ENCODE measurements at places on chromosomes 2 and 18. TPM values are rescaled to one million over a fixed set of nuclear protein-coding genes. Genes with fewer than 3 reads are reported as not detected.

MLPH gene
- 5.2 TPM for total RNA-seq

RBKS gene
- total RNA-seq = 1.4 TPM

QPCT gene
- total RNA-seq = 1.7 TPM

PIEZO2 gene
- 1.6 TPM for total RNA-seq

CLIP4 gene
- total RNA-seq = 73.5 TPM

RTP5 gene
- total RNA-seq = not detected

RAB17 gene
- total RNA-seq = 0.54 TPM

CFAP65 gene
- total RNA-seq = not detected

SLC8A1 gene
- total RNA-seq = 112 TPM

TNFAIP6 gene
- 51.9 TPM for total RNA-seq

HOXD8 gene
- 0.45 TPM for total RNA-seq

SKA1 gene
- total RNA-seq = 3.0 TPM

ANKRD30B gene
- total RNA-seq = 2.7 TPM

GRCh38 chr18:62102221-62102620, 84.6 kb downstream of the PIGN start:
- DNase-seq = no peak

DNA sequence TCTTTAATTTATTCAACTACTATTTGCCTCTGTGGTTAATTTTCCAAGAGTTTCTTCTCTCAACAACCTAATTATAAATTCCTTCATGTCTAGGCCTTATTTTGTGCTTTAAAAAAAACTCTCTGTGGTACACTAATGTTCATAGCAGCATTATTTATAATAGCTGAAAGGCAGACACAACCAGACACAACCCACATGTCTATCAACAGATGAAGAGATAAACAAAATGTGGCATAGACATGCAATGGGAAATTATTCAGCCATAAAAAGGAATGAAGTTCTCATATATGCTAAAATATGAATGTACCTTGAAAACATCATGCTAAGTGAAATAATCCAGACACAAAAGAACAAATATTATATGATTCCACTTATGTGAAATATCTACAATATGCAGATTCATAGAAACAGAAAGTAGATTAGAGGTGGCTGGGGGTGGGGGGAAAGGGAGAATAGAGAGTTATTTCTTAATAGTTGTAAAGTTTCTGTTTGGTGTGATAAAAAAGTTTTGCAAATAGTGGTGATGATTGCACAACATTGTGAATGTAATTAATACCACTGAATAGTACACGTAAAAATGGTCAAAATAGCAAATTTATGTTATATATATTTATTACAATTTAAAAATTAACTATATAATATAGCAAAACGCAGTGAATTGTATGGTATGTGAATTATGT, 28.1 kb upstream of the RASGRP3 start:
- DNase-seq = no peak

GRCh38 chr2:214747992-214748391, 61.5 kb downstream of the BARD1 start:
- DNase-seq = no peak

DNA sequence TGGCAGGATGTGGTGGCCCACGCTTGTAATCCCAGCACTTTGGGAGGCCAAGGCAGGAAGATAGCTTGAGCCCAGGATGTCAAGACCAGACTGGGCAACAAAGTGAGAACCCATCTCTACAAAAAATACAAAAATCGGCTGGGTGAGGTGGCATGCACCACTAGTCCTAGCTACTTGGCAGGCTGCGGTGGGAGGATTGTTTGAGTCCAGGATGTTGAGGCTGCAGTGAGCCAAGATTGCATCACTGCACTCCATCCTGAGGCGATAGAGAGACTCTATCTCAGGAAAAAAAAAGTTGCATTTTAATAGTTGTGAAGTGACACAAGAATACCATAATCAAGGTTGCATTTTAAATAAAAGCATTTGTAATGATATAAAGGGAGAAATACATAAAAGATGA, 124.1 kb upstream of the SLC38A11 start:
- DNase-seq = peak; percentile 43

GRCh38 chr2:240257940-240258580, 117.6 kb upstream of the OTOS start:
- no peak for DNase-seq

DNA sequence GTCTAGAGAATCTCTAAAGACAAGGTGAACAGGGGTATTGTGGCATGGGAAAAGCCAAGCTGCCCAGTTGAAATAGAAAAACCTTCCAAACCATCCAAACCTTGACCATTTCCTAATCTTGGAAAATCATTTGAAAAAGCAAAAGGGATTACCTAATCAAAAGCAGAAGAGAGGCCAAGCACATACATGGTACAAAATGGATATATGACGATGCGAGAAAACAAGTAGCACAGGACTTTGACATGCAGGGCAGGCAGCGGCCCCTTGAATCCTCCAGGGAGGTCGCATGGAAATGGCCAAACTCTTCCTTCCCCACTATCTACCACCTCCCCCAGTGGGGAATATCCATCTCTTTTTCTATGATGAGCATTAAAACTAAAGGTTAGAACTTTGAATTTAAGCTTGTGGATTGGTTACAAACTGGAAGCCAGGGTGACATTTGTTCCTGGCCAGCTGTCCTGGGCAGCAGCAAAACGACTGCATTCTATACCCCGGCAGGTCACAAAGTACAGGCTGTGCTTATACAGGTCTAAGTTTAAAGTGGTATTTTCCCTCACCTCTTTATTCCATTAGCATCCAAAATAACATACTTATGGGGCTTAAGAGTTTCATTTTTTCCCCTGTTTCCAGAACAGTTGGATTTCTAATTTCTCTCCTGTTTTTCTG, 24.7 kb downstream of the MYOM1 start:
- no peak for DNase-seq

- DNase-seq = no peak
Measured at GRCh38 chr2:149861034-149861433, 273.5 kb upstream of the MMADHC start.

GRCh38 chr2:68659081-68659480, 15.7 kb downstream of the PROKR1 start:
- DNase-seq = no peak

- no peak for DNase-seq
Measured at GRCh38 chr2:38121481-38121880, 45.5 kb upstream of the CYP1B1 start.

DNA sequence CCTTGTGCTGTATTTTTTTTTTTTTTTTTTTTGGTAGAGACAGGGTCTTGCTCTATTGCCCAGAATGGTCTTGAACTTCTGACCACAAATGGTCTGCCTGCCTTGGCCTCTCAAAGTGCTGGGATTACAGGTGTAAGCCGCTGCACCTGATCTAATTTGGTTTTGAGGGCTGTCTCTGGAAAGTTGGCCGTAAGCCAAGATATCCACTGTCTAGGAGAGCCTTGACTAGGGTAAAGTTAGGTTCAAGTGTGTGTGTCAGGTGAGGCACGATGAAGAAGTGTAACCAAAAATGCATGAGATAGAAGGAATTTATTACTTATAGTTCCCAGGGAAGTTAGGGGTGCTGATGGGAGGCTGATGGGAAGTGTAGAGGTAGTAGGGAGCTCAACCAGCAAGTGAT, 46.7 kb downstream of the INO80C start:
- DNase-seq = no peak

- no peak for DNase-seq
Measured at GRCh38 chr2:207073801-207074678, 91.7 kb downstream of the KLF7 start.

GRCh38 chr18:47970664-47971531, 40.4 kb upstream of the SMAD2 start:
- no peak for DNase-seq

DNA sequence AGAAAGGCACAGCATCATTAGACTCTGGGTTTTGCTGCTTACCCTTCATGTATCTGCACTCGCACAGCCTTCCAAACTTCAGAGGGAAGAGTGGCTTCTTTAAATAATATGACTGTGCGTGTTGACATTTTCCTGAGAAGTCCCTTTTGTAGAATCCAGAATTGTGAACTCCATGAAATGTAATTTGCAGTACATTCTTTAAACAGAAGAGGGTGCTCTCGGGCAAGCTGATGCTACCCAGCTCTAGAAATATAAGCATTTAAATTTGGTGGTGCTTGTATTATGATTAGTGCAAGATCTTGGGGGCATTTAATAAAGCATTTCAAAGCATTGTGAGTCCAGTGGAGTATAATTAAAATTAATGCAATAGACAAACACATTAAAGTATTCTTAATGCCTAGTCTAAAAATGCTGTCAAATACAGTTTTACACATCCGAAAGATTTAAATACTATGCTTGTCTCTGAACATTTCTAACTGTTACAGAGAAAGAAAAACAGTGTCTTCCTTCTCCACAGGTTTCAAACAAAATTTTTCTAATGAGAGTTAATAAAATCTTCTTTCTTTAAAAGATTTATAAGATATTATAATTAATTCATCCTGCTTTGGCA, 17.3 kb upstream of the GTF2A1L start:
- DNase-seq = peak; percentile 57

DNA sequence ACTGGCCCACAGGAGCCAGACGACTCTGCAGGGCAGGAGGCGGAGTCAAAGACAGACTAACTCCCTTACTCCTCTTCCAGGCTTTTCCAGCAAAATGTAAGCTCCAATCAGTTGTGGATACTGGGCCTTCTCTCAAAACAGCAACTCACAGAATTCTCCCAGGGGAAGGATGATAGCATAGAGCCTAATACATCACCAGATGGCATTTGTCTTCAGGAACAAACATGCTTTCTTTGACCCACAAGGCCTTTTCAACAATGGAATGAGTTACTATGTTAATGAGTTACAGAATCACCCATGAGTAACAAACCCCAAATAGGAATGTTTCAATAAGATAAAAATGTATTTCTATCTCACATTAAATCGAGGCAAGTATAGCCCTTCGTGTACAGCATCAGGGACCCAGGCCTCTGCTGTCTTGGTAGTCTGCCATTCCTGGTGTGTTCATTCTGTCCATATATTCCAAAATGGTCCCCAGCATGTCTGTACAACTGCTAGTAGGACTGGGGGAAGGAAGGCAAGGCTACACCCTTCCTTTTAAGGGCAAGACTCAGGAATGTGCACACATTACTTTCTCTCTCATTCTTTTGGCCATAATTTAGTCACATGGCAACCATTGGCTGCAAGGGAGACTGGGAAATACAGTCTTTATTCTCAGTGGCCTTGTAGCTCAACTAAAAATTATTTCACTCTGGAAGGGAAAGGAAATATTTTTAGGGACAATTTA, 76.4 kb downstream of the BOD1L2 start:
- no peak for DNase-seq

DNA sequence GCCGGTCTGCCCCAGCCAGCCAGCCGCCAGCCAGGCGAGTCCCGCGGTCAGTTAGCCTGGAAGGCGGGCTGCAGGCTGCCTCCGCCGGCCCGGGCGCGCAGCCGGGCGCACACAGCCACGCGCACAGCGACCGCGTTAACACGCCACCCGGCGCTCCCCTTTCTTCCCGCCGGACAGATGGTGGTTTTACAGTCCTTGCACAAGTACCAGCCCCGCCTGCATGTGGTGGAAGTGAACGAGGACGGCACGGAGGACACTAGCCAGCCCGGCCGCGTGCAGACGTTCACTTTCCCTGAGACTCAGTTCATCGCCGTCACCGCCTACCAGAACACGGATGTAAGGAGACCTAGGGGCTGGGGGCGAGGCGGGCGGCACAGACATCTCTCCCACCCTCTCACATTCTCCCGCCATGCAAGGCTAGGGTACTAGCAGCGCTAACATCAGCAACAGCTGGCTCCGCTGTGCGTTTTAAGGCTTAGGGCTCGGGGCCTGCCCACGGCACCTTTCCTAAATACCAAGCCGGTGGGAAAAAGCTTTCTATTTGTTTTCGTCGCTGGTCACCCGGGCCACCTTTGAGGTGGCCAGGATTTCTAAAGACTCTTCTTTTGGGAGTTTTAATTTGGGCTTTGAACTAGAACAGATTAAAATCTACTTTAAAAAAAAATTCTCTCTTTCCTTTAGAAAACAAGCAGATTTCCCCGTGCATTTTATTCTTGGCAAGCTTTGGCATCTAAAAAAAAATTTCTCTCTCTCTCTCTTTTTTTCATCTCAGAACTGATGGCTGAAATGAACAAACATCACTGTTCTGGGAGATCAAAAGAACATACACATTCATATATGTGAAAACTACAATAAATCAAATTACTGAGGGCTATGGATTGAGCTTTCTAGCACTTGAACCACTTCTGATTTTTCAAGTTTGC, 2.9 kb downstream of the TBR1 start:
- DNase-seq = no peak

DNA sequence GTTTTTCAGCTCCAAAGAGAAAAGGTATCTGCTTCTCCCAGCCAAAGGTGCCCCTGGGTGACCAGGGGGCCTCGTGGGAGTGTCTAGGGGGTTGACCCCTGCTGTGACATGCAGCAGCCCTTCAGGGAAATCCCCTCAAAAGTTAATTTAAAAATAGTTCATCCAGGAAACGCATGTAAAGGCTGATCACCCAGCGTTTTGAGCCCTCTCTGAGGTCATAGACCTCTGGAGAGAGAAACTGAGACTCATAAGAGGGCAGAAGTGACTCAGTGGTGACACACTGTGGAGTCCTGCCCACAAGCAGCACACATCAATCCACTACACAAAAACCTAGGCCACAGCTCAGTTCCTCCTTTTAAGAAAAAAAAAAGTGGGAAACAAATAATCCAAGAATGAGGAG, 11.9 kb downstream of the GAL3ST2 start:
- no peak for DNase-seq

DNA sequence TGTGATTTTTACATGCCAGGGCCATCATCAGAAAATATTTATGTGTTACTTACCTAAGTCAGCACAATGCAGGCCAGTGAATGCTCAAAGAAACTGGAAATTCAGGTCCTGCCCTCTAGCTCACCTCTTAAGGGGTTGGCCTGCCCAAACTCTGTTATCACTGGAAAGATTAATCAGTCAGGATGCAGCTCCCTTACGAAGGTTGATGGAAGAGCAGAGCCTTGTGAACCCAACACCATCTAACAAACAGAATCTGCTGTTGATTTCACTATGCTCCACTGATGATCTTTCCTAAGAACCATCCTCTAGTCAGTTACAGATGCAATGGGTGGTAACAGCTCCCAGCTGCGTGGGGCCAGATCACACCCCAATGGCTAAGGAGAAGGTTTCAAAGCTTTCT, 38.2 kb downstream of the SOX11 start:
- no peak for DNase-seq

DNA sequence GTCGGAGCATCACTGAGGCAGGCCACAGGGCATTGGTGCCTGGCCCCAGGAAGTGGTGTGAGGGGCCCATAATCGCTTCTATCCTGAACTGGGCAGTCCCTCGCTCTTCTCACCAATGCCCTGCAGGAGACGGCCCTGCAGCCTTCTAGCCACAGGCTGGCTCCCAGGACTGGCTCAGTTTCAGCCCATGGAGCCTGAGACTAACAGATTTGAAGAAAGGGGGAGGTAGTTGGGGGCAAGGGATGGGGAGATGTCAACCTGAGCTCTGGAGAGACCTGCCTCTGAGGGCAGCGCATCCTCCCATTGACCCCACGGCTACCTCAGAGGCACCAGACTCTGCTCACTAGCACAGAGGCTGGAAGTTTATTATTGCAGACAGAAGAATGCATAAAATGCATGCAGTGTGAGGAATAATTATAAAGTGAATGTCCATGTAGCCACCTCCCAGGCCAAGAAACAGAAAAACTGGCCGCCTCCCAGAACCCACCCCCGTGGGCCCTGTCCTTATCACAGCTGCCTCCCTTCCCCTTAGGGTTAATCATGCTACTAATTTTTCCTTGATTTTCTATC, 1.4 kb downstream of the TOGARAM2 start:
- DNase-seq = no peak

Measured in fibroblast of the aortic adventitia (primary cell).